ENCODE measurements at places on chromosomes 12 and 14.

GRCh38 chr12:2258025-2258424 lies 205.2 kb downstream of the CACNA1C start:
- no peak for DNase-seq
- H3K4me1 ChIP-seq = peaks cover 13% of the 10 kb centered on the region
- H3K27ac ChIP-seq = no peak overlapping the region
- no peak overlapping the region for H3K4me3 ChIP-seq

DNA sequence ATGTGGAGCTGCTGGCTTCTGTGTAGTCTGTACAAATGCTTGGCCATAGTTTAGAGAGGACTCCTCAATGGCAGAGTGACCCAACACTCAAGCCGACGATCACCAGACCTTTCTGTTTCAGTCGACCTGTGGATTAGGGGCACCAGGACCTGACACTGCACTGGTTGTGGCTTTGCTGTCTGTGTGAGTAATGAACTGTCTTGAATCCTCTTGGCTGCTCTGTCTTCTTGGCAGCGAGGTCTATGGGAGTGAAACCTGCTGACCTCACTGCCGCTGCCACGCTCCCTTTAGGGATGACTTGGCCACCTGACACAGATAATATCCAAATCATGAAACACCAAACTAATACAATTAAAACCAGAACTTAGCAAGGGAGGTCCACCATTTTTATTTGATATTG lies 83.5 kb upstream of the C14orf180 start:
- no peak overlapping the region for H3K27ac ChIP-seq
- H3K36me3 ChIP-seq = no peaks in the 10 kb centered on the region
- no peaks in the 10 kb centered on the region for H3K27me3 ChIP-seq
- H3K4me3 ChIP-seq = no peak overlapping the region

DNA sequence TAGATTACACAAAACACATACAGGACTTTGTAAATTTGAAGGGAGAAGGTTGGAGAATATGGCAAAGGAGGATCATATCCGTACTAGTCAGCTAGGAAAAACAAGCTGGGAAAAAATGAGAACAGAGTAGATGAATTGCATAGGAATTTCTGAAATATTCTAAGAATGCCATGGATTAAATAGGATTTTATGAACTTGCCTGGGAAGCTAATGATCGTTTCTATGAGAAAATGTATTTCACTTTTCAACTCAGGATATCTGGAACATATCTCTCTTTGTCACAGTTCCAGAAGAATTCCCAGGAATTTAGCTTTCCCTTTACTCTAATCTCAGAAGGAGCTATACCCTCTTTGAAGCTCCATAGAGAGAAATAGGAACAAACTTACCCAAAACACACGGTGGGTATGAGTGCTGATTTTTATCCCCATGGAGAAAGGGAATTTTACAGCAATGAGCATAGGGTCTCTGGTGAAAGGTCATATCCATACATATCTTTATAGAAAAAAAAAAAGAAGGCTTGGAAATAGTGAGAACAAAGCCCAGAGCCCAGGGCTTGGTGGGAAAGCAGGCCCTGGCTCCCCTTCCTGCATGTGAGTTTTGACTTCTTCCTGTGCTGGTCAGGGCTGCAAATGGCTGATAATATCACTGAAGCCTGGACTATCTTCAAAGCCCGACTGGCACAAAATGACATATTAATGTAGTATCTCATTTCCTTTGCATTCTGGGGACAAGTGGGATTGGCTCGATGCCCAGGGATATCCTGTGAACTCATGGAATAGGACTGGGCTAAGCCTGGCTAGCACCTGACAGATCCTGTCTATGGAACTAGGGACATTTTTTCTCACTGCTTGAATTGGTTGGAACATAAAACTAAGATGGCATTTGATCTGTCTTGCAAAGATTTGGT lies 136.3 kb downstream of the AEBP2 start:
- peaks cover 29% of the 10 kb centered on the region for H3K4me1 ChIP-seq
- no peaks in the 10 kb centered on the region for H3K27me3 ChIP-seq
- H3K4me3 ChIP-seq = no peak overlapping the region
- DNase-seq = no peak

GRCh38 chr12:74646831-74647230 lies 109.2 kb downstream of the ATXN7L3B start:
- H3K36me3 ChIP-seq = no peaks in the 10 kb centered on the region
- no peak for DNase-seq
- no peak overlapping the region for H3K4me3 ChIP-seq

DNA sequence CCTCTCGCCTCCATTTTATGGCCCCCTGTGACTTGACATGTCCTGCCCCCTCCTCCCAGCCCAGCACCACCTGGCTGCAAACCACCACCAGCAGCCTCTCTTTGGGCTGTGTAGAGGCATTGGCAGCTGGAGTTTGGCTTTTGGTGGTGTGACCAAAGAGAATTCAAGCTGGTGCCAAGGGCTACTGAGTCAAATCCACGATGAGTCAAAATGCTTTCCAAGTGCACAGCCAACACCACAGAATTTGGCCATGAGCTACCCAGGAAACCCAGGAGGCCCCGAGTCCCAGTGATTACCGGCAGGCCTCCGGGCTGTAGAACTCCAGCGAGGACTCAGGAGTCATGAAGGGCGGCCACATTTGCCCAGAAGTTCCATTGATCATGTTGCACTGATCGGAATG lies 53.8 kb downstream of the SCARB1 start:
- peaks cover 7% of the 10 kb centered on the region for H3K36me3 ChIP-seq
- no peak for DNase-seq
- no peaks in the 10 kb centered on the region for H3K4me1 ChIP-seq

DNA sequence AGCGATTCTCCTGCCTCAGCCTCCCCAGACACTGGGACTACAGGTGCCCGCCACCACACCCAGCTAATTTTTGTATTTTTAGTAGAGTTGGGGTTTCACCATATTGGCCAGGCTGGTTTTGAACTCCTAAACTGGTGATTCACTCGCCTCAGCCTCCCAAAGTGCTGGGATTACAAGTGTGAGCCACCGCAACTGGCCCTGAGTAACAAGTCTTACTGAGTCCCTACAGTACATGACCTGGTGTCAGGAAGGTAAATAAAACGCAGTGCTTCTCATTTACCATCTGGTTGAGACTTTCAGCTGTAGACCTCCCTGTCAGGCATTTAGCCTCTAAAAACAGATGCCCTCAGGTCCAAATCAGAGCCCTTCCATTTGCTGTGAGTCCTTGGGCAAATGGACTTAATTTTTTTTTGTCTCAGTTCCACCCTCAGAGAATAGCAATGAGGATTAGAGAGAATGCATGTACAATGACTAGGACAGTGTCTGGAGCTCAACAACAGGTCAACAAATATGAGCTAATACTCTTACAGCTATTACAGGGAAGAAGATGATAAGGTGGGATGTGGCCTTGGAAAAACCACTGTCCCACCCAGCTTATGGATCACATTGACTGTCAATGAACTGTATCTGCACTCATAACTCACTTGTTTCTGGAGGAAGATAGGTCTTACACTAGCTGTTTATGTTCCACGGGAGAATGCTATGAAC lies 70.5 kb downstream of the PHLDA1 start:
- DNase-seq = no peak
- no peak overlapping the region for H3K27ac ChIP-seq
- H3K27me3 ChIP-seq = no peaks in the 10 kb centered on the region
- H3K36me3 ChIP-seq = no peaks in the 10 kb centered on the region
- peaks cover 18% of the 10 kb centered on the region for H3K4me1 ChIP-seq

DNA sequence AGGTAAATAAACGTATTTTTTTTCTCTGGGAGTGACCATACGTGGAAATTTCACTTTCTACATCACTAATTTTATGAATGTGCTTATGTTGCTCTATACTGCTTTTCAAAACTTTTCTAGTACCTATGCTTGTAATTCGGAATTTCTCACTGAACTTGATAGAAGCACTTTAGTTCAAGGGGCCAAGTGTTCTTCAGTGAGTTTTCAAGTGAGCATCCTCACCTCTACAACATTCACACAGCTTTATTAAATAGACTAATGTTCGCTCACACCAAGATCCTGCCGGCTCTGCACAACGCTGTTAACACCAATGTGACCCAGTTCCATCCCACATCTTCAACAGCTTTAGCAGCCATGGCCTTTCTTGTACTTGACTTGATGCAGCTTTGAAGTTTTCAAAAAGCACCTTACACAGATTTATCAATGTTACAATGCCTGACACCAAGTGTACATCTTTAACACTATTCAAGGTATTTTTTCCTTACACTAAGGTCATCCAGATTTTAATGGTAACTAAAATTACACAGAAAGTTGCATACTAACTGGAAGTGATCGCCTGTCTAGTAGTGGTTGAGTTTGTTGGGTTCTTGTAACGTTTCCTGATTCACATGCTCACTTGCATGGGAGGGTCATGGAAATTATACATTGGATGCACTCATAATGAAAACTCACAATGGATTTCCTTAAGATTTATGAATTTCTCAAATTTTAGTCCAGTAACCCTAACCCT lies 4.5 kb downstream of the UBC start:
- peak overlapping the region; percentile 32 for H3K4me3 ChIP-seq
- H3K27ac ChIP-seq = no peak overlapping the region
- no peak for DNase-seq
- H3K4me1 ChIP-seq = peaks cover 23% of the 10 kb centered on the region
- no peaks in the 10 kb centered on the region for H3K27me3 ChIP-seq
- H3K36me3 ChIP-seq = peaks cover 32% of the 10 kb centered on the region

- no peaks in the 10 kb centered on the region for H3K36me3 ChIP-seq
- peaks cover 60% of the 10 kb centered on the region for H3K4me1 ChIP-seq
- H3K27me3 ChIP-seq = no peaks in the 10 kb centered on the region
Observed at GRCh38 chr12:124564971-124565491, 2.4 kb downstream of the NCOR2 start.

DNA sequence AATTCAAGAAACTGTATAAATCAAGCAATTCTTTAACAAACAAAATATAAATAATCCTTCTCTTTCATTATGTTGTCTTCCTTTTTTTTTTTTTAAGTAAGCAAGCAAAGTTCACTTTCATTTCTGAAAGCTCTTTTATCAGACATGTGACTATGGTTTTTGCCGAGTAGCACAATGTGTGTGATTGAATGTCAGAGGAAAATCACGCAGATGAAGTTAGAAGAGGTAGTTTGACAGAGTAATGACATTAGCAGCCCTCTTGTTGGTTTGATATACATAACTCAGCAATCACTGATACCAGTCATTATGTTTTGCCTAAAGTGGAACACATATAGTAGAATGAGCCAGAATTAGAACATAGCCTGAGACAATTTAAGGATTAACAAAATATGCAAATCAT lies 19.0 kb downstream of the ALX1 start:
- DNase-seq = no peak
- H3K27me3 ChIP-seq = no peaks in the 10 kb centered on the region
- no peak overlapping the region for H3K4me3 ChIP-seq
- no peak overlapping the region for H3K27ac ChIP-seq
- H3K36me3 ChIP-seq = no peaks in the 10 kb centered on the region

DNA sequence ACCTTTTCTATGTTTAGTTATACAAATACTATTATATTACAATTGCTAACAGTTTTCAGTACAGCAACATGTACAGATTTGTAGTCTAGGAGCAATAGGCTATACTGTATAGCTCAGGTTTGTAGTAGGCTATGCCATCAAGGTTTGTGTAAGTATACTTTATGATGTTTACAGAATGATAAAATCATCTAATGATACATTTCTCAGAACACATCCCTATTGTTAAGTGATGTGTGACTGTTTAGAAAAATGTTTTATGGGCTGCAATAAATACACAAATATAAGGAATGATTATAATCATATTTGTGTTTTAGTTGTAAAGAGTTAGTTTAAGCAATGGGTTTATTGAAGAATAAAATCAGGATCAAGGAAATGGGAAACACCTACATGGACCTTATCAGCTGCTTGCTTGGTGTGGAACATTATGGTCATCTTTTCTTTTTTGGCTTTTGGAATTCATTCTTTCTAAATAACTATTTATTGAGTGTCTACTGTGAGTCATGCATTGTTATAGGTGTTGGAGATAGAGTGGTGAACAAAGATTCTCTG lies 24.5 kb upstream of the FBXO33 start:
- DNase-seq = no peak
- no peak overlapping the region for H3K27ac ChIP-seq
- H3K4me1 ChIP-seq = peaks cover 4% of the 10 kb centered on the region
- H3K36me3 ChIP-seq = no peaks in the 10 kb centered on the region

Measured in upper lobe of right lung (tissue), 1 donor.